ENCODE measurements at places on chromosomes 2 and 18.

- DNase-seq, result no peak
These were observed 23.2 kb upstream of the GORASP2 start for GRCh38 chr2:170905864-170906263.

- DNase-seq, result no peak
These were observed 271.6 kb downstream of the TDRD15 start for GRCh38 chr2:21395366-21395765.

DNA sequence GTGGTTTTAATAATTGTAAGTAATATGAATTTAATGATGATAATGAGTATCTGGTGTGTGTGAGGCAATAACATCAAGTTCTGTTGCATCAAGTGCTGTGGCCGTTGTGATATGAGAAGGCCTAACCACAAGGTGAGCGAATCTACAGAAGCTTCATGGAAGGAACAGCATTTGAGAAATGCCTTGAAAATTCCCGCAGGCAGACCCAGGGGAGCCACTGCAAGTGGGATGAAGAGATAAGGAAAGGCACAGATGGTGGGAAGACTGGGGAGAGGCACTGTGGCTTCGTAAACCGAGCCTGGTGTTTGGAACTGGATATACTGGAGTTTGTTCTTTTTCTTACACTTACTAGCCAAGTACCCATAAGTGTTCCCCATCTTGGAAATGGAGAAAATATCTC, 357.5 kb downstream of the PTPRM start:
- no peak for DNase-seq

DNA sequence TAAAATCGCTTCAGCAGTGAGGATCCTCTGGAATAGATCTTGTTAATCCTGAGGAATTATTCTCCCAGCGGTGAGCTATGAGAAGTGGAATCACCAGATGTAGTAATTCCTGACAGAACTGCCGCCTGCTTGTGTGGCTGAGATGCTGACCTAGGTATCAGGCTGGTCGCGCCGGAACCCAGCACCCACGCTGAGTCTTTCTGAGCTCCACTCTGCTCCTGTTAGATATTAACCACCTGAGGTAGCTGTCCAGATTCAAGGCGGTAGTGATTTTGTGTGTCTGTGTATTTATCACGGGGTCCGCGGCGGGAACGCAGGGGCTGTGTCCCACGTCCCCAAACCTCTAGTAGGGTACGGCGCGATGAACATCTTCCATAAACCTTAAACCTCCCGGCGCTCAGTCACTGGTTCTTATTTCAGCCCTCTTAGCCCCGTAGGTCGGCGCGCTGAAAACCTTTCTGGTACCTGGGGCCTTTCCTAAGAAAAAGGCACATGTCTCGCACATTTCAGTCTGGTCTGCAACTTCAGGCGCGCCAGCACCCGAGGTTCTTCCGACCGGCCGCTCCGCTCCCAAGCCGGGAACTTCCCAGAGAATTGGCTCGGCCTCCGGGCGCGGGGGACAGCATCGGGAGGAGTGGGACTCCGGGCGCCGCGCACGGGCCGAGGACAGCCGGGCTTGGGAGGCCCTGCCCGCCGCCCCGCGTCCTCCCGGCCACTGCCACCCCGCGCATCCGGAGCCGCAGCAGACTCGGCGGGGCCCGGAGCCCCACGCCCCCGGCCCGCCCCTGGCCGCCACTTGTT, 542 bp upstream of the CNNM3 start:
- DNase-seq, result no peak

DNA sequence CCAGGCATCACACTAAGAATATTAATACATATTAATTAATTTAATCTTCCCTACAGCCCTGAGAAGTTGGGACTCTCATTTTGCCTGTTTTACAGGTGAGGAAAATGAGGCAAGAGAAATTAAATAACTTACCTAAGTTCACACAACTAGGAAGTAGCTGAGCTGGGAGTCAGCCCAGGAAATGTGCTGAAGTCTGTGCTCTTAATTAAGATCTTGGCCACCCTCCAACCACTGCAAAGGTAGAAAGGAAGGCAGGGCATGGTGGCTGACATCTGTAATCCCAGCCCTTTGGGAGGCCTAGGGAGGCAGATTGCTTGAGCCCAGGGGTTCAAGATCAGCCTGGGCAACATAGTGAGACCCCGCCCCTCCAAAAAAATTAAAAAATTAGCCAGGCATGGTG, 12.9 kb upstream of the MGAT4A start:
- DNase-seq, result no peak

DNA sequence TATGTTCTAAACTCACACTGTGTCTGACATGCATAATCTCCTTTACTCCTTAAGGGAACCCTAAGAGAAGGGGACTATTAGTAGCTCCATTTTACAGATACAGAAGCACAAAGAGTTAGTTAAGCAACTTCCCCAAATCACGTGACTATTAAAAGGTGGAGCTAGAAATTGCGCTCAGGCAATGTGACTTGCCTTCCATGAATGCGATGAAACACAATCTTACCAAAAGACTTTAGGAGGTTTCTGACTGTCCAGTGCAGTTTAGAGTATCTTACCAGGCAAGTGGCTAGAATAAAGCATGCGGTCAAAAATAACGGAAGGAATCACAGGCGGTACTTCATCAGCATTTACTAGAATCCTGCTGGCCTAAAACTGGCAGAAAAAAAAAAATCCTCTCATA, 70.4 kb downstream of the ZNF521 start:
- no peak for DNase-seq

Data from T-cell (primary cell).